ENCODE measurements at places on chromosomes 7 and 10.

GRCh38 chr10:97465982-97466381, 20.0 kb downstream of the ZDHHC16 start:
- no peak for DNase-seq

DNA sequence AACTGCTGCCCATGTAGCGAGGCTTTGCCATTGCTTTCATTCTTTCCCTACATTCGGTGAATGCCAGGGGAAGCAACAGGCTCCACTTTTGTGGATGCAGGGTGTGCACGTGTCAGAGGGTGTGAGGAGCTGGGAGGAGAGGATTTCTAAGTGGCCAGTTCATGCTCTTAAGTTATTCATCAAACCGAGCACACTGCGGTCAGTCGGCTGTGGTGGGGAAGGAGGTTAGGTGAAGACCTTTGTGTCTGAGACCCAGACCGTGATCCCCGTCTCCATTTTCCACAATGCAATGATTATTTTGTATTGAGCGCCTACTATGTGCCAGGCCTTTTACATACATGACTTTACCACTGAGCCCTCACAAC, 438.6 kb upstream of the GALNT17 start:
- DNase-seq: peak; percentile 66

- no peak for DNase-seq
Measured at GRCh38 chr10:6929148-6929830, 349.2 kb upstream of the PRKCQ start.

DNA sequence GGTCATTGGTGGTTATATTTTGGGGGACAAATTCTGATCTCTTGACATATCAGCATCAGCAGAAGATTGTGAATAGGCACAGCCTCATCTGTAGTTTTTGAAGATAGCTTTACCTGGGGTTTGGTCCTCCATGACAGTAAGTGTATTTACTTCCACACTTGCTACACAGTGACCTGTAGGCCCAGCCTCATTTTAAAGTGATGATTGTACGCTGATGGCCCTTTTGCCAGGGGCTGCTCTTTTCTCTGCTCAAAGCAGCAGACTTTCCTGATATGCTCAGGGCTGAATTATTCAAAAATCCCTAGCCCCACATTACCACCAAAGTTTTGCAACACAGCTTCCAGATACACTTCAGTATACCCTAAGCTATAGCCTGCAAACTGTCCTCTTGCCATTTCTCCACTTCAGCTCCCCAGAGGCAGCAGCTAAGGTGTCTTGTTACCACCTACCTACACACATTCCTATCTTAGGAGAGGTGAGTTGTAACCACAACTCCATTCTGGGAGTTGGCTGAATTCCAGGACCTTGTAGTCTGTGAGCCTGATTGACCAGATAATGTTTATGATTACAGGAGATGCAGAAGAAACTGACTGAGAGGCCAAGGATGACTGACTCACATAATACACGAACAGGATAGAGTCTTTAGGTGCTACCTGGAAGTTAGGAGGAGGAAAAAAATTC, 6.0 kb downstream of the ASB4 start:
- DNase-seq: no peak

GRCh38 chr7:24334627-24335026, 50.6 kb downstream of the NPY start:
- DNase-seq: no peak

DNA sequence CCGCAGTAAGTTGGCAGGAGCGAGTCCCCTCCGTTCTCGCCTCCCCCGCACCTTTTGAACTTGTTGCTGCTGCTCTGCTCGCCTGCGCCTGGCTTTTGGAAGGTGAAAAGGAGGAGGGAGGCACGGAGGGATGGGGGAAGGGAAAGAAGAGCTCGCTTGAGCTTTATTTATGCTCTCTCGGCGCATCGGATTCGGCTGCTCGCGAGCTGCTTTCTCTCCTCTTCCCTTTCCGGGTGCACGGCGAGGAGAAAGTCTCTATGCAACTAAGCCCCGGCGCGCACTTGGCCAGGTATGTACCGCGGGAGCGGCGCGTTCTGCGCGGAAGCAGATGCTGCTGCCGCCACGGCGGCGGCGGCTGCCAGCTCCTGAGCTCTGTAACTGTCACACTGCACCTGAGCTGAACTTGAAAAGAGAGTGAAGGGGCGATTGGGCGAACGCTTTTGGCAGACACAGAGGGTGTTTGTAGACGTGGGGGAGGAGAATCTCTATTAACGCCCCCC, 551 bp downstream of the KCND2 start:
- DNase-seq: no peak
